Neuronal stem cell (in vitro differentiated cells): ENCODE measurements at places on chromosomes 2 and 18.

- DNase-seq, result no peak
Observed at GRCh38 chr2:213167271-213167930, 16.0 kb upstream of the IKZF2 start.

DNA sequence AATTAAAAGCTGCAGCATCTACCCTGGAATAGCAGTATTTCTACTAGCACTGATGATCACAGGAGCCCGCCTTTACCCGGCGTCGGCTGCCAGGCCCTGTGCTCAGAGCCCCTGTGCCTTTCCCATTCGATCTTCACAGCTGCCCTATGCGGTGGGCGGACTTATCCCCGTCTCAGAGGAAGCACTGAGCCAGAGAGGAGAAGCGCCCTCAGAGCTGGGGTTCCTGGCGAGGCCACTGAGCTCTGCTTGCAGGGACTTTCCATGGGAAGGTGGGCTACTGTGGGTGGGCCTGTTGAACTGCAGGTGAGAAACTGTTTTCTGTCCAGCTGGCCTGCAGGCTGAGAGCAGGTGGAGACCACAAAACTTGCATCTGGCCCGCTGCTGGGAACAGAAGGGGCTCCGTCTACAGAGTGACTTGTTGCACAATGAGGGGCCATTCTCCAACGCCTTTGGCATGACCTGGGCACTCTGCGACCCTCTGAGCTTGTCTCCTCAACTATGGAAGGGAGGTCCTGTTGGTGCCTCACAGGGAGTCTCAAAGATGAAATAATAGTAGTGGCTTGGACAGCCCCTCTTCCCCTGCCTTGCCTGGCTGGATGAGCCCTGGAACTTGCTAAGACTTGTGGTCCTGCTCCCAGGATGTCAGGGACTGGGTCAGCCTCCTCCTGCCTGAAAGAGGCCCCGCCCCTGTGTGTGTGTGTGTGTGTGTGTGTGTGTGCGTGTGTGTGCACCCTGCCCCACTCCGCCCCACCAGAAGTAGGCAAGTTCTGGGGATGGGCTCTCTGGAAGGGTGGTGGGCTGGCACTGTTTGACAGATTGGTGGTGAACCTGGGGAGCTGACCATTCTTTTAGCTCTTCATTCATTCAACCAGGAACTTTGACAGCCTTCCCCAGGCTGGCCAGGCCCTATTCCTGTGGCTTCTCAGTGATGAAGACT, 32.7 kb downstream of the GLI2 start:
- no peak for DNase-seq

GRCh38 chr2:170715932-170716777, 1.0 kb downstream of the SP5 start:
- DNase-seq, result no peak

DNA sequence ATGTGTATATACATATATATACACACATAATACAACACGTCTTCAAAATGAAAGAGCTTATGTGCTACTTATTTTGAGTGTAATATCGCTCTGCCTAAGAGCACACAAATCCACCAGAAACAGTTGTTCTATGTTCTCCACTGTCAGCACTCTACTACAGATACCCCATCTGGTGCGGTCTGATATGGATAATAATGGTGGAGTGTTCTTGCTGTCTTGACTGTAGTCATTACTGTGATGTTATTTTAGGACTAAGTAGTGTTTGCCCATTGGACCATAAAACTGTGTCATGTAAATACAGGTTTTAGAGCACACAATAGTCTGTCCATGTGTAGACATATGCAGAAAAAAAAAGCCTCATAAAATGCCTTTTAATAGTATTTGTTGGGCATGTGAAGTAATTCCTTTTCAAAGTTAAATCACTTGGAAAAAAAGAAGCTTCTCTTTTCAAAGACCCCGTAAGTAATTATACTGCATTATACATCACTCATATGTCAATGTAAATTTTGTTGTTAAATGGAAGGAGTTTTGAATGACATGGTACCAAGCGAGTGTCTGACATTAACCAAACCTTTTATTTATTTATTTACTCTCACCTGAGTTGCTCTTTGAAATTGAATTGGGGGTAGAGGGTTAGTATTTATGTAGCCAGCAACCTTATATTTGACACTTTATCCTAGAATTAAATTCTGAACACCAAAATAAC, 1249.2 kb upstream of the ZEB2 start:
- DNase-seq, result no peak

DNA sequence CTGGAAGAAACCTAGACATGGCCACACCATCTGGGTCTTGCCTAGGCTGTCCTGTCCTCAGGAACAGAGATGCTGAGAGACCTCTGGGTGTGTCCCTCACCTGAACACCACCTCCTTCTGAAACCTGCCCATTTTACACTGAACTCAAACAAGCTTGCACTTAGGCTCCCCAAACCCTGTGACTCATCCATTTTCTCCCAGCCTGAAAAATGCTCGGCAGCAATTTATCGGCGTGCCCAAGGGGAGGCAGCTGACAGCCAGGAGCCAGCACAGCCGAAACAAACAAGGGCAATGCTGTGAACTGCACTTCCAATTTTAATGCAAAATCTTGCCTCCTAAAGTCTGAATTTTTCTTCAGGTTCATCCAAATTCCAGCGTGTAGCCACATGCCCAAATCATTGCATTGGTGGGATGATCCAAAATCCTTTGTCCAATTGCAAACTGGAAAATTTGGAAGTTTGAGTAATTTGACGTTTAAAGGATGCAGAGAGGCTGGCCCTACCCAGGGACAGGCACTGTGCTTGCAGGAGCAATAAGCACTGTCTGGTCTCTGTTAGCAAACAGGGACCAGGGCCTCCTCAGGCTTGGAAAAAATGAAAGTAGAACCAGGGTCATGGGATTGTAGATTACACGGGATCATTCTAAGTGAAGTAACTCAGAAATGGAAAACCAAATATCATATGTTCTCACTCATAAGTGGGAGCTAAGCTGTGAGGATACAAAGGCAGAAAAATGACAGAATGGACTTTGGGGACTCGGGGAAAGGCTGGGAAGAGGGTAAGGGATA, 67.7 kb downstream of the GALNT14 start:
- DNase-seq, result no peak

DNA sequence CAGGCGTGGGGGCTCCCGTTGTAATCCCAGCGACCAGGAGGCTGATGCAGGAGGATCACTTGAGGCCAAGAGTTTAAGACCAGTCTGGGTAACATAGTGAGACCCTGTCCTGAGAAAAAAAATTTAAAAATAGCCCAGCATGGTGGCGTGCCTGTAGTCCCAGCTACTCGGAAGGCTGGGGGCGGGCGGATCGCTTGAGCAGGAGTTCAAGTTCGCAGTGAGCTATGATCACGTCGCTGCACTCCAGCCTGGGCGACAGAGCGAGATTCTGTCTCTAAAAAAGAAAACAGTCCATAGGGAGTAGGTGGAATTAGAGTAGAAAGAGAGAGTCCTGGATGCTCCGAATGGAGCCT, 325 bp upstream of the TTLL4 start:
- DNase-seq, result no peak

- DNase-seq, result no peak
Observed at GRCh38 chr18:54147439-54147838, 77.0 kb downstream of the MBD2 start.

DNA sequence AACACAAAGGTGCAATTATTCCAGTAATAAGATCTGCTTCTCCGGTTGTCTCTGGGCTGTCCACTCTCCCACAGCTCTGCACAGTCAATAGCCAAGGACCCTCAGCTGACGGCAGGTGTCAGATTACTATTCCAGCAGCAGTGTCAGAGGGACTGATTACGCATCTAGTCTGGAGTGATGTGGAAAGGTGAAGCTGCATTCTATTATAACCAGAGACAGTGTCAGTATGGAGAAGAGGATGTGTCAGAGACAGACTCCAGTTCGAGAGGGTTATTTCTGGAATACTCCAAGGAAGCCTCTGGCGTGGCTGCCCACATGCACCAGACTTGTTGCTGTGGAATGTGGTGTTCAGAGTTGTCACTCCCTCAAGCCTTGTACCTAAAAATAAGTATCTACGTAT, 163.6 kb upstream of the TMEM200C start:
- peak; percentile 26 for DNase-seq

DNA sequence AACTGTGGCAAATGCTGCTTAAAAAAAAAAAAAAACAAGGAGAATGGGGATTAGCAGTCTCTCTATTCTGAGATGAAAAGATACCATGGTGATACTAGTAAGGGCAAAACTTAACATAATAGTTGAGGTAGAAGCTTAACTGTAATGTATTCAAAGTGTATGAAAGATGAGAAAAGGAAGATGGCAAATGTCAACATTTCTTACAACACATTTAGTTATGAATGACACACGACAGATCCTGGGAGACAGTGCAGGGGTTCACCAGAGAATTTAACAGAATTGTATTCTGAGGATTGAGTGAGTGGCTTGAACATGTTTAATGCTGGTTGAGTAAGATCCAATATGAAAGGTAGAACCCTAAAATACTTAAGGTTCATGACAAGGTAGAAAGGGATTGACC, 52.7 kb downstream of the CUL3 start:
- no peak for DNase-seq

DNA sequence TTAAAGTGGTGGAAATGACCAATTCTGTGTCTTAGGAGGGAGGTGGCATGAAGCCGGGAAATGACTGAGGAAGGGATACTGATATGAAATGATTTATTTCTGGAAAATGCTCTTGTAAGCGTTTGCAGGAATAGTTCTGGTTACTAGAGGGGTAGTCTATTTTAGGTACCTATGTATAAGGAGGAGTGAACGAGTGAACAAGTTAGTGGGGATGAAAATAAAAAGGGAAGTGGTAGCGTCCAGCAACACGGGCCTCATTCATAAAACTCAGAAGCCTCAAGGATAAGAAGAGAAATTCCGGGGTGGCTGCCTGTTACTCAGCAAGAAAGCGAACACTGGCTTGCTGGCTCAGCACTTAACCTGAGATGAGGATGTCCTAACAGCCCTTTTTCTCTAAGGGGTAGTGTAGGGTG, 303.3 kb downstream of the NCKAP5 start:
- DNase-seq, result no peak

- no peak for DNase-seq
Observed at GRCh38 chr18:70420146-70420898, 131.5 kb downstream of the SOCS6 start.

DNA sequence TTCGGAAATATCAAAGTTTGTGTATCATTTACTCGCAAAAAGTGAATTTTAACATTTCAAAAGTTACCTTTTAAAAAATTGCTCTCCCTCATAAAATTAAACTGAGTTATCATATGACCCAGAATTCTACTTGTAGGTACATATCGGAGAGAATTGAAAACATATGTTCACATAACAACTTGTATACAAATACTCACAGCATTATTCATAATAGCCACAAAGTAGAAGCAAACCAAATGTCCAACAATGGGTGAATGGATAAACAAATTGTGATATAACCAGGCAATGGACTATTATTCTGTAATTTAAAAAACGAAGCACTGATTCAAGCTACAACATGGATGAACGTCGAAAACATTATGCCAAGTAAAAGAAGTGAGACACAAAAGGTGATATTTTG, 412.0 kb upstream of the TCF4 start:
- no peak for DNase-seq

GRCh38 chr2:168224346-168224745, 23.0 kb downstream of the STK39 start:
- DNase-seq, result no peak

DNA sequence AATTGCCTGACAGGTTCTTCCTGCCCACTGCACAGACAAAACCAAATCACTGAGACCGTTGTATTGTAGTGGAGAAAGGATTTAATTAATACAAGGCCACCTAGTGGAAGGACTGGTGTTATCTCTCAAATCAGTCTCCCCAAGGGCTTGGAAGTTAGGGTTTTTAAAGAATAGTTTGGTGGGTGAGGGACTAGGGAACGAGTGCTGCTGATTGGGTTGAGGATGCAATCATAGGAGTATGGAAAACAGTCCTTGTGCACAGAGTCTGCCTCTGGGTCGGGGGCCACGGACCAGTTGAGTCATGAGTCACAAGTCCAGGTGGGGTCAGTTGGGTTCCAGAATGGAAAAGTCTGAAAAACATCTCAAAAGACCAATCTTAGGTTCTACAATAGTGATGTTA, 89.1 kb downstream of the B3GNT2 start:
- DNase-seq, result no peak

DNA sequence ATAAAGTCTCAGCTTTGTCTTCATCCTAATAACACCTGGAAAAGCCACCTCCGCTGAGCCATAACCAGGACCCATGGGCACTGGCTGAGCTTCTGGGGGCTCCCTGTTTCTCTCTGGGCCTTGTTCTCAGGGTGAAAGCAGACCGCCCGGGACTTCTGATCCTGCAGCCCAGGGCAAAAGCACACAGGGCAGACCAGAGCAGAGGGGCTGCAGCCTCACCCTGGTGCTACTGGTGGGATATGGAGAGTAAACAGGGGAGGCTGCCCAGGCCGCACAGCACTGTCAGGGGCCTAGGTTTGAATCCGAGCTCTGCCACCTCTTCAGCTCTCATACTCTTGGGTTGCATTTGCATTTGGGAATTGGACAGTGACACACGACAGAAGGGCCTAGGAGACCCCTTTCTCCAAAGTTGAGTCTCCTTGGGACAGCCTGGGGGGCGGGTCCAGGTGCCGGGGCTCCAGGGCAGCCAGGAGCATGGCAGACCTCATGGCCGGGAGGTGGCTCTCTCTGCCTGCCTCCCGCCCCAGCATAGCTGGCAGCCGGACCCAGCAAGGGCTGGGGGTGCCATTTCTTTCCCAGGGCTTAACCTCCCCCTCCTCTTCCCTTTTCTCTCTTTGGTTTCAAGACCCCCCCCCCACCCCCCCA, 164.9 kb downstream of the INHBB start:
- no peak for DNase-seq

GRCh38 chr2:20180676-20181648, 44.0 kb downstream of the SDC1 start:
- DNase-seq, result no peak

DNA sequence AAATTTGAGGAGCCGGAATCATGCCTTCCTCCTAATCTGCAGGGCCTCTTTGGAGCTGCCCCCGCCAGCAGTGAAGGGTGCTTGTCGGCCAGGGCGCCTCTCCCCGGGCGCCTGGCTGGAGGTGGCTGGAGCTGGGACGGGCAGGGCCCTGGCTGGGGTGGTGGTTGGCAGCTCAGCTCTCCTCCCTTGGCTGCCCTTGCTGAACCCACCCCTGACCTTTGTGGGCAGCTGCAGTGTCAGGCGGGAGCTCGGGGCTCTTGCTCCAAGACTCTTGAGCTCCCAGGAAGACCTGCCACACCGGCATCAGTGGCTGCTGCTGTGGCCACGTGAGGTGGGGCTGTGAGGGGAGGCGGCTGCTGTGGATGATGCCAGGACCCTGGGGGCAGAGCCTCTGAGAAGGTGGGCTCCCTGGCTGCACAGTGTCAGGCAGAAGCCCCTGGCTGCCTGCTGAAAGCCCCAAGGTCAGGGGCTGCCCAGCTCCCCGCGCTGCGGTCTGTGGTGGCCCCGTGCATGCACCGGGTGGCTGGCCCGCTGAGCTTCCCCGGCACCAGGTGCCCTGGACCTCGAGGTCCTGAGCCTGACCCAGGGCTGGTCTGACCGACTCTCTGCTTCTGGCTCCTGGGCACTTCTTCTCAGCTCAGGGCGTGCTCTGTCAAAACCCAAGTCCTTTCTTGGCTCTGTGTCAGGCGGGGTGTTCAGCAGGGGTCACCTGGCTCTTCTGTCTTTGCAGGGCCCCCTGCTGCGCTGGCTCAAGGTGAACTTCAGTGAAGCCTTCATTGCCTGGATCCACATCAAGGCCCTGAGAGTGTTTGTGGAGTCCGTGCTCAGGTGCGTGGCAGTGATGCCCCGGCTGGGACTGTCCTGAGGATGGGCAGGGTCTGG, 34.5 kb downstream of the PDIA6 start:
- no peak for DNase-seq

- no peak for DNase-seq
Observed at GRCh38 chr2:179263015-179263414, 1.6 kb downstream of the SESTD1 start.
